ENCODE measurements at places on chromosomes 5 and 9.

DNA sequence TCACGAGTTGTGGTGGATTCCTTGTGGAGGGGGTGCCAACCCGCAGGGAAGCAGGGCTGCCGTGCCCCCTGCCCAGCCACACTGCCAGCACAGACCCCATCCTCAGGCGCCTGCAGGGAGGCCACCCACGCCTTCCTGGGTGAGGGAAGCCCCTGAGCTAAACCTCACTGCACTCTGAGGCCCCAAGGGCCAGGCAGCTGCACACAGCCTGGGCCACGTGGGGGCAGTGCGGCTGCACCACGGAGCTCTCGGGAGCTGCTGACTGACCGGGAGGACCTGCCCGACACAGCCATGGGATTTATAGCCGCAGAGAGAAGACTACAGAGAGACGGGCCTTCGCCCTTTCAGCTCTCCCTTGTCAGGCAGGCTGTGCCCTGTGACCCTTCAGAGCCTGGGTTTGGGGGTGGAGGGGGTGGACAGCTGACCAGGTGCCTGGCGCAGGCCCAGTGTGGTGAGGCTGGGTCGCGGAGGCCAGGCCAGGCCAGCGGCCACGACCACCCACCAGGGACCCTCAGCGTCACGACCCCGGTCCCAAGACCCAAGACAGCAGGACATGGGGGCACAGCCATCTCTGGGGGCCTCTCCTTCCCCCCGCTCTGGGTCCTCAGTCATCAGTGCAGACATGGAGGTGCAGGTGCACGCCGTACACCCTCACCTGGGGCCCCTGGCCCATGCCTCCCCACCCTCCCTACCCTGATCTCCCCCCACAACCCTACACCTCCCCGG lies 4.3 kb upstream of the AHRR start:
- no peak for DNase-seq

GRCh38 chr9:29740518-29740917 lies 2167.2 kb upstream of the C9orf72 start:
- DNase-seq = no peak

DNA sequence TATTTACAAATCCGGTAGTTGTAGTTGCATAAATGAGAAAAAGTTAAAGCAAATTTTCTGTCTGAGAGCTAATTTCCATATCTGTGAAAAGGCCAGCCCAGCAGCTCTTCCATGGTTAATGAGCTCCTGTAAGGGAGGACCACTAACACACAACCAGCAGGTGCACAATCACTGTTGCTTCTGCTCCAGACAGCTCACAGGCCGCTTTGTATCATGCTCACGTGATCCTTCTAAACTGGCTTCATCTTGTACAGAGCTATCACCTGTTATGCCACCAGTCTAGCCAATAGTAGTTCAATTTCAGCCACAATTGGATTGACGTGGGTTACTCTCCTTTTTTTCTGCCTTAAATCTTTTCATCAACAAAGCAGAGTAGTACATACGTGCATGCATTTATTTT lies 38.3 kb upstream of the FBXL17 start:
- DNase-seq = no peak

DNA sequence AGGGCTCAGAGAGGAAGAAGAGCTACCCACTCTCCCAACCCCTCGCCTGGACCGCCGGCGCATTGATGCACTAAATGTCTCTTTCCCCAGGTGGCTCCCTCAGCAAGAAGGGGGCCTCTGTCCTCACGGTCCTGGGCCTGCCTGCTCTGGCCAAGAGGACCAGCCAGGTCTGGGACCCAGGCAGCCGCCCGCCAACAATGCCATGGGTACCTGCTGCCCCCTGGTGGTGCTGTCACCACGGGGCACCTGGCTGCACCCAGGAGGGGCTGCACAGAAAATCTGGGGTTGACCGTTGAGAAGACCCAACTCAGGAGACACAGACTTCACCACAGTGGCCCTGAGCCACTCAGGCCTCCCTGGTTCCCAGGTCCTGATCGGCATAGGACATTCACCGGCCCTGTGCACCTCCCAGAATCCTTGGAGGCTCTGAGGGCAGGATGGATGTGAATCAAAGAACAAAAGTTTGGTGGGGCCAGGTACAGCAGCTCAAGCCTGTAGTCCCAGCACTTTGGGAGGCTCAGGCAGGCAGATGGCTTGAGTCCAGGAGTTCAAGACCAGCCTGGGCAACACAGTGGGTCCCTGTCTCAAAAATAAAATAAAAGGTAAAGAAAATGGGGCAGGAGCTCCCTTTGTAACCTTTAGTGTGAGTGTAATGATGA lies 2.4 kb upstream of the VAV2 start:
- peak; percentile 63 for DNase-seq

DNA sequence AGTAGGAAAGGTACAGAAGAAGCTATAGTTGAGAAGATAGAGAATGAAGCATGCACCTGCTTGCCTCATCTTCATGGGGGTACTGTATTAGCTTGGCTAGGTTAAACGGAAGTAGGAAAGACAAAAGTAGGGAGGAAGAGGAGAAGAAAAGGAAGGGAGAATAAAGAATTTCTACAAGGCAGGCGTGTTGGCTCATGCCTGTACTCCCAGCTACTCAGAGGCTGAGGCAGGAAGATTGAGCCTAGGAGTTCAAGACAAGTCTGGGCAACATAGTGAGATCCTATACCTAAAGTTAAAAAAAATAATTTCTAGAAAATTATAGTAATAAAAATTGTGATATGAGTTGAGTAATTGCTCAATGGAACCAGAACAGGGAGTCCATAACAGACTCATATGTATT lies 61.9 kb downstream of the APTX start:
- DNase-seq = no peak

- DNase-seq = no peak
These were observed 24.1 kb downstream of the ITK start for GRCh38 chr5:157204765-157205164.

DNA sequence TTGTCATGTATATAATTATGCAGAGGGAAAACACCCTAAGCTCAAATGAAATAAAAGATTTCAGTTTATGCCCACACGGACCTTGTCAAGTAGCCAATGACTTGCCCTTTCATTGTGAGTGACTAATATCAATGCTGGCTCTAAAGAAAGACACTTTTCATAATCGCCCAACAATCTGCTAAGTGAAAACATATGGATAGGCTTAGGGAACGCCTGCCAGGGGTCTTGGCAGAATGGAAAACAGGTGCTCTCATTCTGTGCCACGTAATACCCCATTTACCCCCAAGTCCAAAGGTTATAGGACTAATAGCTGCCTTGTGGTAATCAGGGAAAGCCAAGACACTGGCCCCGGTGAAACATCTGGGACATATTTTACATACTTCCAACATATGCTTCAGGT lies 157.7 kb downstream of the SLF1 start:
- no peak for DNase-seq

GRCh38 chr9:128193469-128194096 lies 2.2 kb upstream of the CIZ1 start:
- DNase-seq = no peak

DNA sequence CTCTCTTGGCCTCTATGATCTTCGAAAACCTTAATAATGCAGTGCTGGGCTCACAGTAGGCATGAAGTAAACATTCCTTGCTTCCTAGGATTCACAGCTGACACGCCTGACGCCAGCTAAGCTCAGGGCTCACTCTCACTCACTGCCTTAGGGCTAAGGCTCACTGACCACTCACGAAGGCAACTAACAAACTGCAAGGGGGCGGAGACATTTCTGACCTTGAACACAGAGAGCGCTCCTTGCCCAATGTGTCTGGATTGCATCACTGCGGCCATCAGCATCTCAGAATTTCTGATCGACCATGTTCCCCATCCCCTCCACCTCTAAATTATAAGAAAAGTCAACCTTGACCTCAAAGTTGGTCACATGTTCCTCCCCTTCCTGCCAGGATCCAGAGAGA lies 372.6 kb downstream of the EBF1 start:
- no peak for DNase-seq

DNA sequence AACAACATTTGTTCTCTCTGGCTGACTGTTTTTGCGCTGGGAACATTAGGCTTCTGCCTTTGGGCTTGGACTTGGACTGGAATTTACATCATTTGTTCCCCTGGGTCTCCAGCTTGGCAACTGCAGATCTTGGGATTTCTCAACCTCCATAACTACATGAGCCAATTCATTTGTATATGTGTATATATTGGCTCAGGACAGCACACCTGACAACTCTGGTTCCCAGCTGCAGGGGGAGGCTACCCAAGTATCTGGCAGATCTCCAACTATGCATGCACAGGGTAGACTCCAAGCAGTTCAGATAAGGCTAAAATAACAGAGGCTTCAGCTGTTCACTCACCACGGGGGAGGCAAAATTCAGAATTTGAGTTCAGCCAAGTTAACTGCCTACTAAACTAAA lies 31.6 kb upstream of the F2RL1 start:
- no peak for DNase-seq

DNA sequence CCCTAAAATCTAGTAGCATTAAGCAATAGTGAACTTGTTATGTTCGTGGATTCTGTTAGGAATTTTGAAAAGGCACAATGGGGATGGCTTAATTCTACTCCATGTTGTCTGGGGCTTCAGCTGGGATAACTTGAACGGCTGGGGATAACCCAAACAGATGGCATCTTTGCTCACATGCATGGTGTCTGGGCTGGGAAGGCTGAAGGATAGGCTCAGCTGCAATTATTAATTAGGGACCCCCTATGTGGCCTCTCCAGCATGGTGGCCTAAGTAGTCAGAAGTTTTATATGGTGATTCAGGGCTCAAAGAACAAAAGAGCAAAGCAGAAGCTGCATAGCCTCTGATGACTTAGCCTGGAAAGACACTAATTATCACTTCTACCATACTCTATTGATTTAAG lies 551.1 kb downstream of the PSAT1 start:
- DNase-seq = no peak
